ENCODE measurements at places on chromosomes 7 and 10.

DNA sequence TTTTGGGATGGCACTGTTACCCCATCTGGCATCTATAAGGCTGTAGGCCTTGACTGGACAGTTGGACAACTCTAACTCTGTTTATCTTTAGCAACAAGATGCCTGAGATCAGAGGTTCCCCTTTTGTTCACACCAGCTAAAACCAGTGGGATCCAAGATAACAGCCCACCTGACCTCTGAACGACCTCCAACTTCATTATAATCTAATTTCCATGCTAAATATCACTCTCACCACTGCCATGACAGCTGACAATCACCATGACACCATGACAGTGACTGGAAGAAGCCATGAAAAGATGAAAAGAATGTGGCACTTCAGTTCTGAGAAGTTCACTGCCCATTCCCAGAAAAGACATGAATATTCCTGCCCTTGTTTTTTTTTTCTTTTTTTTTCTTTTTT is 281.4 kb upstream of the TAC1 start:
- DNase-seq: no peak

GRCh38 chr10:5536486-5537081 is 11.8 kb downstream of the CALML3 start:
- no peak for DNase-seq

GRCh38 chr10:93954299-93954698 is 39.4 kb upstream of the PLCE1 start:
- DNase-seq: no peak

DNA sequence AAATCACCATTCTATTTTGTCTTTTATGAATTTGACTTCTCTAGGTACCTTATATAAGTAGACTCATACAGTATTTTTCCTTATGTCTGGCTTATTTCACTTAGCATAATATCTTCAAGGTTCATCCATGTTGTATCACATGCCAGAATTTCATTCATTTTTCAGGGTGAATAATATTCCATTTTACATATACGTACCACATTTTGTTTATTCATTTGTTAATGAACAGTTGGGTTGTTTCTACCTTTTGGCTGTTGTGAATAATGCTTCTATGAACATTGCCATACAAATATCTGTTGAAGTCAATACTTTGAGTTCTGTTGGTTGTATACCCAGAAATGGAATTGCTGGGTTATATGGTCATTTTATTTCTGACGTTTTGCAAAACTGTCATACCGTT is 20.7 kb downstream of the AHCYL2 start:
- no peak for DNase-seq

DNA sequence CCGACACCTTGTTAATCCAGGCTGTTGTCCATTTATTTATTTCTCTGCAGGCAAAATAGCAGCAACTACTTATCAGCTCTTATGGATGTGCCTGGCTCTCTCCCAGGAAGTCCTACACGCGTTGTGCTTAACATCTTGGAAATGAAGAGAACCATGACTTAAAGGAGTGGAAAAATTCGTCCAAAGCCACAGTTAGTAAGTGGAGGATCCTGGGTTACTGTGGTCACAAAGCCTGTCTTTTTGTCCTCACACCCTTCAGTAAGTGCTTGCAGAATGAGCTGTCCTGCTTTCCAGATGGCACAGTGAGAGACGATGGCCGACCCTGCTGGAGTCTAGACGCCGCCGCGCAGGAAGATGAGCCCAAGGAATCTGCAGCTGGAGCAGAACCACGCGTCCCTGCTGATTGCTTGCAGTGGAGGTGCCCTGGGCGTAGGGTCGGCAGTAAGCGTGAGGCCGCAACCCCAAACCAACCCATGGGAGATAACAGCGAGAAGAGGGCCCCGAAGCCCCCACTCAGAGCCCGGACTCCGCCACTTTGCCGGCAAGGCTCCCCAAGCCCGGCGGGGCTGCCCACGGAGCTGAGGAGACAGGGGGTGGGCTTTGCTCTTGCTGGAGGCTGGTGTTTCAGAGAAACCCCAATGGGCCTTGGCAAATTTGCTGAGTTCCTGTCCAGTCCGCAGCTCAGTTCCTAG is 178.6 kb downstream of the CXCL12 start:
- no peak for DNase-seq
